HFFc6 (cell line): ENCODE measurements at places on chromosomes 6 and 20. TPM values are rescaled to one million over a fixed set of nuclear protein-coding genes. Genes with fewer than 3 reads are reported as not detected.

GRCh38 chr6:7787137-7787608 lies 61.3 kb downstream of the BMP6 start:
- peaks cover 24% of the 10 kb centered on the region for H3K27me3 ChIP-seq
- no peak overlapping the region for H3K4me3 ChIP-seq
- H3K27ac ChIP-seq = no peak overlapping the region
- no peaks in the 10 kb centered on the region for H3K36me3 ChIP-seq
- peak; percentile 39 for DNase-seq
- peaks cover 23% of the 10 kb centered on the region for H3K4me1 ChIP-seq

ANKRD66 gene
- not detected in 3 replicates for total RNA-seq

MLN gene
- total RNA-seq = not detected in 3 replicates

- no peak for DNase-seq
- H3K36me3 ChIP-seq = peaks cover under 1% of the 10 kb centered on the region; the same call in 1 of the 2 replicates
- no peak overlapping the region for H3K27ac ChIP-seq
- H3K27me3 ChIP-seq = no peaks in the 10 kb centered on the region; the same call in 1 of the 2 replicates
Measured at GRCh38 chr6:169709293-169709692, 7.4 kb downstream of the C6orf120 start.

GRCh38 chr6:2695454-2696095 lies 55.1 kb downstream of the MYLK4 start:
- H3K27me3 ChIP-seq = peaks cover 19% of the 10 kb centered on the region
- H3K4me3 ChIP-seq = no peak overlapping the region
- no peaks in the 10 kb centered on the region for H3K36me3 ChIP-seq
- H3K27ac ChIP-seq = no peak overlapping the region
- no peaks in the 10 kb centered on the region for H3K4me1 ChIP-seq

DNA sequence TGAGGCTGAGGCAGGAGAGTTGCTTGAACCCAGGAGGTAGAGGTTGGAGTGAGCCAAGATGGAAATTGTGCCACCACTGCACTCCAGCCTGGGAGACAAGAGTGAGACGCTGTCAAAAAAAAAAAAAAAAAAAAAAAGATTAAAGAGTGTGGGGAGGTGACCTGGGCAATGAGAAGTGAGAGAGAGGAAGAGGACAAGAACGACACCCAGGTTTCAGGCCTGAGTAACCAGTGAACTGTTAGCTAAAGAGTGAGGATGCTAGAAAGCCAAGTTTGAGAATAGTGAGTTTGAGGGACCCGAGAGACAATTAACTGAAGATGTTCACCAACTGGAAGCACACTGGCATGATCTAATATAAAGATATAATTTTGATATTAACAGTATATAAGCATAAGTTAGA lies 85.4 kb upstream of the TNFAIP3 start:
- H3K36me3 ChIP-seq = no peaks in the 10 kb centered on the region
- H3K27me3 ChIP-seq = peaks cover under 1% of the 10 kb centered on the region
- peaks cover 6% of the 10 kb centered on the region; the same call in 1 of the 2 replicates for H3K4me1 ChIP-seq
- H3K4me3 ChIP-seq = no peak overlapping the region
- DNase-seq = no peak
- no peak overlapping the region for H3K27ac ChIP-seq

GRCh38 chr20:25090492-25091429 lies 8.8 kb upstream of the VSX1 start:
- H3K36me3 ChIP-seq = no peaks in the 10 kb centered on the region
- DNase-seq = no peak
- no peak overlapping the region for H3K4me3 ChIP-seq
- no peak overlapping the region for H3K27ac ChIP-seq
- peaks cover 58% of the 10 kb centered on the region for H3K27me3 ChIP-seq
- no peaks in the 10 kb centered on the region for H3K4me1 ChIP-seq

GRCh38 chr6:151322570-151322969 lies 68.8 kb downstream of the ZBTB2 start:
- no peak overlapping the region for H3K4me3 ChIP-seq
- DNase-seq = no peak
- no peak overlapping the region for H3K27ac ChIP-seq
- H3K27me3 ChIP-seq = peaks cover 8% of the 10 kb centered on the region
- no peaks in the 10 kb centered on the region for H3K36me3 ChIP-seq
- peaks cover 35% of the 10 kb centered on the region for H3K4me1 ChIP-seq

DNA sequence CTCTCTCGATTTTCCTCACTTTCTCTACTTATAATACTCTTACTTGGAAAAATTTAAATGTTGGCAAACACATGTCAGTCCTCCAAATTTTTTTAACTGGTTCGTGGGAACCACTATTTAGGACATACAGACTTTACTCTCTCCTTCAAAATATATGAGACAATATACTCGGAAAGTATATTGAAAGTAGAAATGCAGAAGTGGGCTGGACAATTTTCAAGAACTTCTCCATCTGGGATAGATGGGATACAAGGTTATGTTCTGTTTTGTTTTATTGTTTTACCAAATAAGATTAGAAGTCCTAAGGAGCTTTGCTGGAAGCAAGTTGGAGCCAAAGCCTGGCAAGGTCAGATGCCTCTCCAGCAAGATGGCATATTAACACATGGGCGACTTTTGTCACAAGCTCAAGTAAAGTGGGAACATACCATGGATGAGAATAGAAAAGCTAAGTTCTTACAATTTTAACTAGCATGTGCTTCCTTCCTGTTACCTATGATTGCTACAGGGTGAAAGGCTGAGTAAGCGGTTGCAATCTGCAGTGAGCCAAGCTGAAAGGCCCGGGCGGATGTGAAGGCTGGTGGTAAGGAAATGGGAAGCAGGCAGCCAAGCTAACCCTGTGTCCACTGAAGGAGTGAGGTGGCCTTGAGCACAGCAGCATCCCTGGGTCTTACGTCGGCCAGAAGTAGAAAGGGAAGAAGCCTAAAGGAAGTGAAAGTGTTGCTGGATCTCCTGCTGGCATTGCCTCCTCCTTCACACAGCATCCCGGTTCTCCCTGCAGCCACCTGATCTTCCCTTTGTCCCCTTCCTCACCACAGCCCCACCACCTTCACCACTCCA lies 7.1 kb downstream of the MAP3K5 start:
- DNase-seq = no peak
- H3K4me3 ChIP-seq = no peak overlapping the region; the same call in 1 of the 2 replicates
- H3K27me3 ChIP-seq = no peaks in the 10 kb centered on the region; the same call in 1 of the 2 replicates
- H3K36me3 ChIP-seq = peaks cover 17% of the 10 kb centered on the region

DNA sequence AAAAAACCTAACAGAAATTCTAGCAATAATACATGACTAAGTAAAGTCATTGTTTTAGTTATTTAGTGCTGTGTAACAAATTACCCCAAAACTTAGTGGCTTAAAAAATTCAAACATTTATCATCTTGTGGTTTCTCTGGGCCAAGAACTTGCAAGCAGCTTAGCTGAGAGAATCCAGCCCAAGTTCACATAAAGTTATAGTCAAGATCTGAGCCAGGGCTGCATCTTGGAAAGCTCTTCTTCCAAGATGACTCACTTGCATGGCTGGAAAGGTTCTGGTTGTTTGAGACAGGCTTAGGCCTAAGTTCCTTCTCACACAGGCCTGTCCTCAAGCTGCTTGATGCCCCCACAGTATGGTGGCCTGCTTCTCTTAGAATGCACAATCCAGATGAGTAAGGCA lies 217.8 kb upstream of the TSHZ2 start:
- H3K4me3 ChIP-seq = no peak overlapping the region
- no peaks in the 10 kb centered on the region for H3K27me3 ChIP-seq
- no peak overlapping the region for H3K27ac ChIP-seq
- no peaks in the 10 kb centered on the region for H3K4me1 ChIP-seq
- no peak for DNase-seq

GRCh38 chr20:59559024-59559817 lies 45.1 kb upstream of the PHACTR3 start:
- peaks cover 10% of the 10 kb centered on the region for H3K27me3 ChIP-seq
- no peak overlapping the region for H3K27ac ChIP-seq
- no peak for DNase-seq
- H3K36me3 ChIP-seq = no peaks in the 10 kb centered on the region

DNA sequence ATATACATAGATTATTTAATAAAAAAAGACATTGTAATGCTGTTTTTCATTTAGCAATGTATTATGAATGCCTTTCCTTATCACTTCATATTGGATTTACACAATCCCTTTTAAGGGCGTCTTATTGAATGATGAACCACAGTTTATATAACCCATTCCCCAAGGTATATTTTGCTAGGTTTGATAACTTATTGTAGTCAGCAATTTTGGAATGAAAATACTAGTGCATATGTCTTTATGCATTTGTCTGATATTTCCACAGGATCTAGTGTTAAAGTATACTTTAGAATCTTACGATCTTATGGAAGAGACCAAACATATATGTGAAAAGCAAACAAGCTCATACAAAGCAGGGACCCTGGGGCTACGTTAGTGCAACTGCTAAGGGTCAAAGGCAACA lies 180.4 kb upstream of the RIN2 start:
- no peaks in the 10 kb centered on the region for H3K4me1 ChIP-seq
- H3K27me3 ChIP-seq = peaks cover 4% of the 10 kb centered on the region
- no peak overlapping the region for H3K4me3 ChIP-seq
- H3K27ac ChIP-seq = no peak overlapping the region

GRCh38 chr6:28776269-28777146 lies 147.3 kb downstream of the TRIM27 start:
- H3K4me1 ChIP-seq = peaks cover 12% of the 10 kb centered on the region; the same call in 1 of the 2 replicates
- no peak for DNase-seq

MATN4 gene
- total RNA-seq = not detected in 3 replicates

- no peaks in the 10 kb centered on the region for H3K4me1 ChIP-seq
- no peak overlapping the region for H3K4me3 ChIP-seq
- DNase-seq = no peak
- peaks cover 6% of the 10 kb centered on the region for H3K27me3 ChIP-seq
- H3K36me3 ChIP-seq = no peaks in the 10 kb centered on the region
Measured at GRCh38 chr6:136975089-136975715, 53.1 kb downstream of the SLC35D3 start.

DNA sequence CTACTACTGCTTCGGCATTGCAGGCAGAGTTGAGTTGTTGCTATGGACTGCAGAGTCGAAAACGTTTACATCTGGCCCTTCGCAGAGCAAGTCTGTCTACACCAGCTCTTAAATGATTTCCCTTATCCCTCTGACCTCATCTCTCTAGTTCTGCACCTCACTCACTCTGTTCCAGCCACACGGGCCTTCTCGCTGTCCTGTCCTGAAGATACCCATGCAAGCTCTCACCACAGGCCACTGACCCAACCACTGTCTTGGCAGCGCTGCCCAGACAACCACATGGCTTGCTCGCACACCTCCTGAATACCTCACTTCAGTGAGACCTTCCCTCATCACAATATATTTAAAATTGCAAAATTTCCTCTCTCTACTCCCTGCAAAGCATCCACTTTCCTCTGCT lies 31.4 kb downstream of the B4GALT5 start:
- H3K36me3 ChIP-seq = peaks cover 15% of the 10 kb centered on the region
- peaks cover 56% of the 10 kb centered on the region for H3K4me1 ChIP-seq
- H3K27me3 ChIP-seq = no peaks in the 10 kb centered on the region

GRCh38 chr20:46746956-46747526 lies 37.6 kb downstream of the SLC2A10 start:
- H3K27ac ChIP-seq = peak overlapping the region; percentile 44
- H3K36me3 ChIP-seq = no peaks in the 10 kb centered on the region
- H3K4me1 ChIP-seq = peaks cover 24% of the 10 kb centered on the region

- H3K4me3 ChIP-seq = peak within 1 kb of the TSS; percentile 89
- H3K27me3 ChIP-seq = peaks cover 9% of the 10 kb centered on the region
- H3K27ac ChIP-seq = peak within 1 kb of the TSS; percentile 47
Measured at GRCh38 chr6:110415086-110415916, at the start of gene DDO. DDO (minus strand) TSS chr6:110415575; CDS start chr6:110413462, 2,113 bp downstream.

DNA sequence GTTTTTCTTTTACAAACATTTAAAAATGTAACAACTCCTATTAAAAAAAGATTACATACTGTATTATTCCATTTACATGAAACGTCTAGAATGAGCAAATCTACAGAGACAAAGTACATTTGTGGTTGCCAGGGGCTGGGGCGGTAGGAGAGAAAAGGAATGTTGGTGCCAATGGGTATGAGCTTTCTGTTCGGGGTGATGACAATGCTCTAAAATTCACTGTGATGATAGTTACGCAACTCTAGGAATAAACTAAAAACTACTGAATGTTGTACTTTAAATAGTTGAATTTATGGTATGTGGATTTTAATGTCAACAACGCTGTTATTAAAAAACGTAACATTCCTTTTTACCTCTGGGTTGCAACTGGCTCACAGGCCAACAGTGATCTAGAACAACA lies 211.1 kb downstream of the GMDS start:
- no peak overlapping the region for H3K27ac ChIP-seq
- DNase-seq = no peak
- no peaks in the 10 kb centered on the region; the same call in 1 of the 2 replicates for H3K27me3 ChIP-seq
- H3K4me3 ChIP-seq = no peak overlapping the region
- peaks cover 1% of the 10 kb centered on the region; the same call in 1 of the 2 replicates for H3K4me1 ChIP-seq

SCUBE3 gene
- total RNA-seq = 41.3 to 67.7 TPM (median 62.6 TPM) in 3 replicates

GRCh38 chr6:88871498-88871897 lies 91.9 kb downstream of the RNGTT start:
- H3K4me1 ChIP-seq = peaks cover 46% of the 10 kb centered on the region
- H3K4me3 ChIP-seq = no peak overlapping the region
- no peak overlapping the region for H3K27ac ChIP-seq
- no peaks in the 10 kb centered on the region for H3K27me3 ChIP-seq
- DNase-seq = no peak

FANCE gene
- 5.7 and 9.6 TPM in 2 replicates for total RNA-seq

GRCh38 chr6:131652472-131652871 lies 15.4 kb downstream of the ENPP3 start:
- no peak overlapping the region for H3K4me3 ChIP-seq
- H3K4me1 ChIP-seq = peaks cover 28% of the 10 kb centered on the region
- H3K27ac ChIP-seq = no peak overlapping the region
- no peaks in the 10 kb centered on the region for H3K36me3 ChIP-seq
- H3K27me3 ChIP-seq = 0 out of 2 replicates have a peak, but pooled peaks cover 1% of the 10 kb centered on the region
- peak; percentile 9 for DNase-seq

BEND6 gene
- total RNA-seq = 10.4 to 11.6 TPM (median 11.0 TPM) in 3 replicates

DNA sequence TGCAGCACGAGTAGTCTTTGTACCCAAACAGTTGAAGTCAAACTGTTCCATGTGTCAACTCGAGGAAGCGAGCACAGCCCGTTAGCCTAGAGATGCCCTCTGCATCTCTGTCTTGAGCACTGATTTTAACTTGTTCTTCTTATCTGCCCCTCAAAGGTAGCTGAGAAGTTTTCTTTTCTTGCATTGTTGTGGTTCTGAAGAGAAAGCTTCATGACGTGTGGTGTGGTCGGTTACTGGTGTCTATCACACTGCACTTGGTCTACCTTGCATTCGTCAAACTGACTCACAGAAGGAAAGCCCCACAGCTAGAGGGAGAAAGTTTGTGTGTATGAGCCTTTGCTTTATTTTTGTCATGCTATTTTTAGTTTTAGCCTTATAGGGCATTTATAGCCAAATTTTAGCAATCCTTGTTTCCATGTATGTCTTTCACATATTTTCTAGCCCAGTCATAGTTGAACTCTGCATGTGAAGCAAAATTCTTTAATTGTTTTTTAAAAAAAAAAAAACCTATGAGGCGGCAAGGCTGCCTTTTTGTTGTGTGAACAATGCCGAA lies 115.1 kb downstream of the JAG1 start:
- no peaks in the 10 kb centered on the region; the same call in 1 of the 2 replicates for H3K27me3 ChIP-seq
- H3K27ac ChIP-seq = peak overlapping the region; percentile 70
- H3K4me1 ChIP-seq = peaks cover 64% of the 10 kb centered on the region
- peaks cover 16% of the 10 kb centered on the region for H3K36me3 ChIP-seq

CRISP2 gene
- total RNA-seq = not detected in 3 replicates

GRCh38 chr6:45901767-45902650 lies 113.7 kb downstream of the CLIC5 start:
- H3K4me3 ChIP-seq = no peak overlapping the region
- no peak for DNase-seq
- H3K4me1 ChIP-seq = peaks cover 13% of the 10 kb centered on the region; the same call in 1 of the 2 replicates
